ENCODE measurements at places on chromosomes 6 and 20.
A peak's percentile ranks its signal among the peaks of the same experiment; 100 is the strongest.

GRCh38 chr6:73732845-73733675 is 37.1 kb downstream of the CD109 start:
- peak; percentile 77 for DNase-seq

GRCh38 chr20:59214073-59214472 is 50.5 kb downstream of the ZNF831 start:
- no peak for DNase-seq

GRCh38 chr6:118781897-118782296 is 112.1 kb upstream of the ASF1A start:
- DNase-seq: no peak

- DNase-seq: no peak
Observed at GRCh38 chr6:91743756-91744155, 1156.9 kb upstream of the MAP3K7 start.

GRCh38 chr6:92756912-92757311 is 662.4 kb downstream of the EPHA7 start:
- DNase-seq: no peak

DNA sequence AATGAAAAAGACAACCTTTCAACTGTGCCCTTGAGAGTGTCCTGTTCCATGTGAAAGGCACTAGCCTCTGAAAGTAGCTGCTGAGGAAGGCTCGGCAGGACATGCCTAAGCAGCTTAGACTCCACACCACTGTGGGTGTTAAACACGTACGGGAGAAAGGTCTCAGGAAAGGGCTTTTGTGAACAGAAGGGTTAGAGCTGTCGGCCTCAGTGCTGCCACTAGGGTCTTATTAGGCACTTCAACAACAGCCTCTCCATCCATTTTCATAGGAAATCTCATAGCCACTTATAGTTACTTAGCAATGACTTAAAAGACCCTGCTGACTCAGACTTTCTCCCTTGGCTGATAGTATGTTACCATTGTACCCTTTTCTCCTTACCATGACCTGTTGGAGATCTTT is 662.8 kb downstream of the TBC1D32 start:
- peak; percentile 24 for DNase-seq

- no peak for DNase-seq
Observed at GRCh38 chr20:5780846-5781217, 30.6 kb downstream of the SHLD1 start.

DNA sequence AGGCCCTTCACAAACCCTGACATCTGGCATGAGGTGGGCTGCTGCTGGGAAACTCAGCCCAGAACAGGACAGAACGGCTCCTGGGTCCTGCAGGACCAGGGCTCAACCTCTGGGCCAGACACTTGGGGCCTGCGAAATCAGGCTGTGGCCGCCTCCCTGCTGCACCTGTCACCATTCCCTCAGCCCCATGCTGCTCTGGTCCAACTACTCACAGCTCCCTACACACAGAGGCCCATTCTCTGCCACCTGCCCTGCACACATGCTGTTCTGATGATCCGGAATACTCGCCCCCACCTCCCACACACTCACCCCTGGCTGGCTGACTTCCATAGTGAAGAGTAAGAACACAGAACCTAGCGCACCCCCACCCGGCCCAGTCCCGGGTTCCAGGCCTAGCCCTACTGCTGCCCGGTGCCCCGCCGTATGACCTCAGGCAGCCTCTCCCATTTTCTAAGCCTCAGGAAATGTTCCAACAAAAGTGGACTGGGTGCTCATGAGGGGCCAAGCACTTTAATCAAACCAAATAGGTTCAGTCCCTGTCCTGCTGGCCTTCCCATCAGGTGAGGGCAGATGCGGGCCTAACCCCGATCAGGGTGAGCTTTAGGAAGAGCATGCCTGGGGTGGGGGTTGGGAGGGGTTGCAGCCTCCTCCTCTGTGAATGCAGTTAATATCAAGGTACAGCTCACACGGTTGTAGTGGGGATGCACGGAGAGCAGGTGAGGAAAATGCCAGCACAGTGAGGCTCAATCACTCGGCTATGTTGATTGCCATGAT is 3.9 kb downstream of the PEDS1 start:
- no peak for DNase-seq

- peak; percentile 95 for DNase-seq
Observed at GRCh38 chr6:6686748-6687601, 98.5 kb downstream of the LY86 start.

DNA sequence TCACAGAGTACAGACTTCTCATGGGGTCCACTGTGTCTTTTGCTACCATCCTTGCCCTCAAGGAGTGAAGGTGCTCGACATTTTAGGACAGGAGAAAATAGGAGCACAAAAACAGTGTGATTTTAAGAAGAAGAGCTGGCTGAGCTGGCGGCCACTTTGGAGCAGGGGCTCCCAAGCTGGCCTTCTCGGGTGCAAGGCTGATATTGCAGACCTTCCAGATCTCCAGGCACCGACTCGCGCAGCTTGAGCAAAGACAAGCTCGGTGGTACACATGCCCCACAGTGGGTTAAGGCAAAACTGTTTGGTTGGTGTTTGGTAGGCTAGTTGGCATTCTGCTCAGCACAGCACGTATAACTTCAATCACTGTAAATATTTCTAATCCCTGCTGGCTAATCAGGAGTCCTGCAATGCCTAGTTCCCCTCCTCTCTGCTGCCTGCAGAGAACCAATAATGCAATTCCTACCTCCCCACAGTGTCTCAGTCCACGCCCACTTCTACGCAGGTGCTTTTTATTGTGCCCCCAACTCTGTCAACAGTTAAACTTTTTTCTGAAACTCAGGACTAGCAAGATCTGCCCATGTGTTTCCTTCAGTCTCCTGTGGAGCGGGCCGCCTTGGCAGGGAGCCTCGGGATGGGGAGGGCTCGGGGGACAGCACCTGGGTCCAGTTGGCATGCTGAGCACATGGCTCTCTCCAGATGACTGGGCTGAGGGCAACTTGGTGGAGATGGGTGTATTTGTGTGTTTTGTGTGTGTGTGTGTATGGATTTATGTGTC is 12.7 kb upstream of the SMOC2 start:
- no peak for DNase-seq

GRCh38 chr6:12297363-12298016 is 7.3 kb downstream of the EDN1 start:
- no peak for DNase-seq

DNA sequence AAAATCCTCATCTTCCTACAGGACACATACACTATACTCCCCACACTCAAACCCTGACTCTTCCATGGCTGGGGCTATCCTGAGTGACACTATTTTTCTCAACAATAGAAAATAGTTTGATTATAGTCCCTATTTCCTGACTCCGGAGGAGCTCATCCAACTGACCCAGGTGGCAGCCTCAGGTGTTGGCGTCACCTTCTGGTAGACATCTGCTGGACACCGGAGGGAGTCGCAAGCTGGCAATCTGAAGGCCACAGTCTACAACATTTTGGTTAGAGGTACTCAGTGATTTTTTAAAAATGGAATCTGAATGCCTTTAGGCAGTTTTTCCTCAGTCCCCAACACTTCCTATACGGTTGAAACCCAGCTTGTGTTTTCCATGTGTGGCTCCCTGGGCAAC is 32.2 kb upstream of the OCSTAMP start:
- no peak for DNase-seq

GRCh38 chr6:5632348-5632935 is 371.1 kb downstream of the FARS2 start:
- DNase-seq: no peak

DNA sequence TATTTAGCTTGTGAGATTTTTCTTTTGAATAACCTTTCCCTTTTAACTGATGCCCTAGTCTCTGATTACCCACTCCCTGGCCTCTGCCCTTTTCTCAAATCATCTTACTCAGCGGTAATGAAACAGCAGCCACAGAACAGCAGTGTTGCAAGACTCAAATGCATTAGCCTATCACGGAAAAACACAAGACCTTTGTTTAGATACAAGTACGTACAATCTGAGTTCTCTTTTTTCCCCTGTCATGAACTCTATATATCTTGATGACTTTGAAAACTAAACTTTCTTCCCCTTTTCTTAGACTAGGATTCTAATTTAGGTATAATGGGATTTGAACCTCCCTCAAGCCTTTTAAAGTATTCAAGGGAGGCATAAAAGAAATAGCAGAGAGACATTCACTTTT is 1034.9 kb downstream of the EYS start:
- no peak for DNase-seq

- DNase-seq: no peak
Observed at GRCh38 chr6:106163966-106164877, 78.1 kb downstream of the PRDM1 start.

GRCh38 chr6:85641897-85642773 is 551 bp downstream of the SYNCRIP start:
- peak; percentile 20 for DNase-seq

DNA sequence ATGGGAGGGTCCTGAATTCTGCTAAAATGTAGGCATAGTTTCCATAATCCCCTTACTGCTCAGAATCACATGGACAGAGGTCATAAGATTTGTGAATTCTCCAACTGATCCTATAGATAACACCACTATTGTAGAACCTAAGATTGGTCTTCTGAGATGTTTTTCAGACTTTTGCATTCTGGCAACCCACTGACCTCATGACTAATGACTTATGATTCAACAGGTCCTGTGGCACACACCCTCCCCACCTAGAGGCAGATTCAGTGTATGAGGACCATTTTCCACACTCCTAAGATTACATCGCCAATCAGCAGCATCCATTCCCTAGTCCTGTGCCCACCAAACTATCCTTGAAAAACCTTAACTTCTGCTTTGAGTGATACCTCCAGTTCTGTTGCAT is 207.2 kb downstream of the BTBD9 start:
- no peak for DNase-seq

- DNase-seq: no peak
Observed at GRCh38 chr6:156279261-156279969, 497.8 kb upstream of the ARID1B start.

GRCh38 chr6:96931198-96931597 is 6.7 kb downstream of the KLHL32 start:
- DNase-seq: no peak

GRCh38 chr6:154800338-154800737 is 67.1 kb downstream of the SCAF8 start:
- DNase-seq: no peak

GRCh38 chr6:4347877-4348276 is 212.5 kb upstream of the ECI2 start:
- DNase-seq: no peak

- DNase-seq: no peak
Observed at GRCh38 chr20:38269715-38270114, 9.2 kb upstream of the KIAA1755 start.

GRCh38 chr6:91751526-91751925 is 1164.7 kb upstream of the MAP3K7 start:
- no peak for DNase-seq

DNA sequence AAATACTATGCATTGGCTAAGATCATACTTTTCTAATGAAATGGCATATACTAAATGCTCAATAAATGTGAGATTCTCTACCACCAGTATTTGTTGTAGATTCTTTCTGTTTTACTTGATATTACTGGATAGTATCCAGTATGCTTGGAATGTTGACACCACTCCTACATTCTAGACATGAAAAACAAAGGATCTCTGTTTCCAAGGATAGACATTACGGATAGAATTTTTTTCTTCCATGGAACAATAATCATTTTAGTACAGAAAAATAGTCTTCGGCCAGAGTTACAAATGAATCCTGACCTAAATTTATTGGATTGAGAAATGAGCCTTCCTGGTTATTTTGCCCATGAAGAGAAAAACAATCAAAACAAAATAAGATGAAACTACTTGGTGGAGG is 258.2 kb upstream of the NT5E start:
- no peak for DNase-seq

DNA sequence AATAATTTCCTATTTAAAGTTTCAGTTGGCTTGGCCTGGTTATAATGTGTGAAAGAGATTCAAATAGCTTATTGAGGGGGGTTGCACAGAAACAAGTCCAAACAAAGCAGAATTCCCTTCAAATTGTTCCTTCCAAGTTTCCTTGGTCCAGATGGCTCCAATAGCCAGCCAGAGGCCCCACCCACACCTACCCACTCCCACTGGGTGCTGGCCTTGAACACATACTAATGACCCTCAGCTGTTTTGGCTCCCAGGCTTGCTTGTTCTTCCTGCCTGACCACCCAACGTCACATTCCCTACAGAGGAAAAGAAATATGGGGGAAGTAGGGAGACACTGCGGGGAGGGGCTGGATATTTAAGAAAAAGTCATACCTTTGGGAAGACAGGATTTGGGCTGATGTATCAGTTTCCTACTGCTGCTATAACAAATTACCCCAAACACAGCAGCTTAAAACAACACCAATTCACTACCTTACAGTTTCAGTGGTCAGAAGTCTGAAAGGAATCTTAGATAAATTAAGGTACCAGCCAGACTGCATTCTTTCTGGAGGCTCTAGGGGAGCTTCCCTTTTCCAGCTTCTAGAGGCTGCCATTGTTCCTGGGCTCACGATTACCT is 95.7 kb downstream of the COL21A1 start:
- no peak for DNase-seq
